Thyroid gland (tissue), 4 donors: ENCODE measurements at places on chromosomes 2 and 18. TPM values are rescaled to one million over a fixed set of nuclear protein-coding genes. Genes with fewer than 3 reads are reported as not detected.

DNAJC5G gene
- not detected for total RNA-seq

DLX2 gene
- total RNA-seq = 0.40 TPM

RFX8 gene
- total RNA-seq = not detected

SPP2 gene
- total RNA-seq = not detected

CD8B gene
- total RNA-seq = 4.6 TPM

FTCDNL1 gene
- 9.7 TPM for total RNA-seq

ADRA2B gene
- total RNA-seq = 1.3 TPM

FAM228A gene
- total RNA-seq = 2.0 TPM

FBXO48 gene
- total RNA-seq = 0.63 TPM

SLC23A3 gene
- total RNA-seq = 3.9 TPM

PMAIP1 gene
- 1.6 TPM for total RNA-seq

SYT4 gene
- total RNA-seq = 0.38 TPM

SLC66A2 gene
- 193 TPM for total RNA-seq

GAREM2 gene
- total RNA-seq = 2.6 TPM

SLC9A2 gene
- total RNA-seq = 0.40 TPM

CFC1 gene
- total RNA-seq = not detected

CCDC148 gene
- 4.6 TPM for total RNA-seq

FBLN7 gene
- total RNA-seq = 16.0 TPM

ALMS1 gene
- 40.0 TPM for total RNA-seq

GPR39 gene
- total RNA-seq = 9.7 TPM

WNT6 gene
- total RNA-seq = 5.1 TPM

SERPINB4 gene
- total RNA-seq = not detected

SMARCAL1 gene
- total RNA-seq = 31.4 TPM

ANKRD36C gene
- total RNA-seq = 30.6 TPM

CYB5A gene
- total RNA-seq = 45.7 TPM

LRP1B gene
- 48.8 TPM for total RNA-seq

NEU2 gene
- not detected for total RNA-seq

TMEM214 gene
- 75.1 TPM for total RNA-seq

AQP4 gene
- 25.9 TPM for total RNA-seq

APLF gene
- 8.7 TPM for total RNA-seq

ACTG2 gene
- 3.1 TPM for total RNA-seq

AOX1 gene
- total RNA-seq = 72.3 TPM
